ENCODE measurements at places on chromosomes 12 and 14.

GRCh38 chr14:73770977-73771847 is 57.0 kb upstream of the PNMA1 start:
- no peak for DNase-seq

- DNase-seq: no peak
Observed at GRCh38 chr14:36981832-36982529, 190.4 kb downstream of the SLC25A21 start.

GRCh38 chr14:101252443-101253214 is 308.7 kb upstream of the DIO3 start:
- DNase-seq: no peak

- no peak for DNase-seq
Observed at GRCh38 chr12:113796852-113797534, 169.1 kb downstream of the RBM19 start.

- DNase-seq: no peak
Observed at GRCh38 chr12:124995200-124995961, 1.9 kb downstream of the BRI3BP start.

DNA sequence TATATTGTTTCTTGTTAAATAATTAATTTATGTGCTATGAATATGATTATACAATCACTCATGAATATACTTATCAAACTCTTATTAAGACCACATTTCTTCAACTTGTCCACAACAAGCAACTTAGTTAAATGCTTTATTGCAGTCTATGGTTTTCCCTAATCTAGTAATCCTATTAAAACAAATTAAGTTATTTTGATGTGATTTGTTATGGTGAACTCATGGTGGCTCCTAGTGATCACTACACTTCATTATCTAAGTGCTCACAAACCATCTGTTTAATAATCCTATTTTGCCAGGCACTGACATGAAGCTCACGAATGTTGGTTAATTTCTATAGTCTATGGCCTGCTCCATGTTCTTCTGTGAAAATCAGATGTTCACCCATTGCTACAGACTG is 42.9 kb downstream of the INSM2 start:
- no peak for DNase-seq

GRCh38 chr12:85920324-85920947 is 46.3 kb downstream of the NTS start:
- DNase-seq: no peak

DNA sequence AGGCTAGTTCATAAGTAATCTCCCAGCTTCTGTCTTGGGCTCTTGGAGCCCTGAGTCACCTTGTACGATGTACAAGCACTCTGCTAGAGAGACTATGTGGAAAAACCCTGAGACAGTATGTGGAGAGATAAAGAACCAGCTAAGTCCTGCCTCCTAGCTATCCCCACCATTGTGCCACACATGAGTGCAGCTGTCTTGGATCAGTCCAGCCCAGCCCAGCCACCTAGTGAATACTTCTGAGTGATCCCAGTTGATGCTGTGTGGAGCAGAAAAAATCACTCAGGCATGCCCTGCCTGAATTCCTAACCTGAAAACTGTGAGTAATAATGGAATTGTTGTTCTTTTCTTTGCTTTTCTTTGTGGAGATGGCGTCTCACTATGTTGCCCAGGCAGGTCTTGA is 5.1 kb upstream of the SERPINA6 start:
- DNase-seq: no peak

Measured in CD4-positive, alpha-beta T cell treated with Interferon alpha-2 for 1 hour (primary cell).